ENCODE measurements at places on chromosomes 5 and 9.
A peak's percentile ranks its signal among the peaks of the same experiment; 100 is the strongest.

DNA sequence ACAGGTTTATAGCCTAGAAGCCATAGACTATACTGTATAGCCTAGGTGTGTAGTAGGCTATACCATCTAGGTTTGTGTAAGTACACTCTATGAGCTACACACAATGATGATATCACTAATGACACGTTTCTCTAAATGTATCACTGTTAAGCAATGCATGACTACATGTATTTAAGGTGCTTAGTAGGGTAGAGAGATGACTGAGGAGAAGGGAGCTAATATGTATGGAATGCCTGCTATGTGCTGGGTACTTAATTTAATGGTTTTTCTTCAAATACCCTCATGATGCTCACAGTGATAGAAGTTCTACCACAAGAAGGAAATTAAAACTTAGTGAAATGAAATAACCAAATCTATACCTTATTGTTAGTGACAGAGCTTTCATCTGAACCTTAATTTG, 1785.5 kb downstream of the EFNA5 start:
- no peak for DNase-seq

DNA sequence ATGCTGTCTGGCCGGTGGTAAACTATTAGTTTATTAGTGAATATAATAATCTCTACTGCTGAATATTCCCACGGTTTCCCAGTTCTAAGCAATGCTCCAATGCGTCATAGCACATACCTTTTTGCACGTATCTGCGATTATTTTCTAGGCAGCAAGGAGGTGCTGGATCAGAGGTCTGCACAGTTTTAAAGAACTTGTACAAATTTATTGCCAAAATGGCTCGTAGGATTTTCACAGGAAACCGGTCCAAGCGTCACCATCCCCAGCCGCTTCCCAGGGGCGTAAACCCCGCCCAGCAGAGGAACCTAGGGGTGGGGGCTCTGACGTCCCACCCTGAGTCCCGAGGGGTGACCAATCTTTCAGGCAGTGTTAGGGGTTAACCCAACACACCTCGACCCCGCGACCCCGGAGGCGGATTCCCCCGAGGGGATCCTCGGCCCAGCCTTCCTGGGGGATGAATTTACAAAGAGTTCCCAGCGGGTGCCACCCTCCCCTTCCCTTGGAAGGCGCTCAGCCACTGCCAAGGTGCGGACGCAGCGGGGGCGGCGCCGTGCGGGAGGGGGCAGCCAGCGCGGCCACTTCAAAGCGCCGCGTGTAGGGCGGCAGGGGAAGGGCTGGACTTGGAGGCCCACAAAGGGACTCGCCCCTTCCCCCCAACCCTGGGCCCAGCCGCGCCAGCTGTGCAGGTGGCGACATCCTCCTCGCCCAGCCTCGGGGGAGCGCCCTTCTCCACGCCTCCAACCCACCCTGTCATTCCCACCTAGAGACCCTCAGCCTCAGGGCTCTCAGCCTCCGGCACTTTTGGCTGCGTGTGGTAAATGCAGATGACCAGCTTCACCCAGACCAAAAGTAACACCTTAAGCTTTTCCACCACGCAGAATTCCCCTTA, 43.5 kb upstream of the TCF7 start:
- DNase-seq: no peak

GRCh38 chr5:133464013-133464412, 148.3 kb downstream of the FSTL4 start:
- DNase-seq: no peak

GRCh38 chr5:159210210-159210661, 883 bp upstream of the RNF145 start:
- DNase-seq: no peak

DNA sequence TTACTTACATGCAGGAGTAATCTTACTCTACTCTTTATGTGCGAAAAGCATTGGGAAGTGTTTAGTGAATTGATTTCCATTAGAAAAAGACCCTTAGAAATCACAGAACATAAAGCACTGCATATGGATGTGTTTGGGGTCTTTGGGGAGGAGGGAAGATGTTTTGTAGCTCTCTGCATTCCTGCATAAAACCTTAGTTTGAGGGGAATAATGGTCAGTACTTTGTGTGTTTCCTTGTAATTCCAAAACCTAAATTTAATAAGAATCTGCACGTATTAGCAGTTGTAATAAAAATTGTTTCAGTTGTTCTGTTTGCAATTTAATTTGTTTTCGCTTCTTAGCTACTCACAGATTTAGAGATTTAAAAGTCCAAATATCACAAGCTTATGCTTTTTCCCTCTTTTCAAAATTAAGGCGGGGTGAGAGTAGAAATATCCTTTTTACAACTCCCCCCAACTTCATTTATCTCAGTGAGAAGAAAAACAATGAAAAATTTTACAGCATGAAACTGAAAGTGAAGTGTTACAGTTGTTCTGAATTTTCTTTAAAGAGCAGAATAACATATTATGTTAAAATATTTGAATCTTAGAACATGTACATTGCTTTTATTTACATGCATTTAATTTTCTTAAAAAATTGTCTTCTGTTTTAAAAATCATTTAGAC, 143.8 kb downstream of the SMARCA2 start:
- no peak for DNase-seq

DNA sequence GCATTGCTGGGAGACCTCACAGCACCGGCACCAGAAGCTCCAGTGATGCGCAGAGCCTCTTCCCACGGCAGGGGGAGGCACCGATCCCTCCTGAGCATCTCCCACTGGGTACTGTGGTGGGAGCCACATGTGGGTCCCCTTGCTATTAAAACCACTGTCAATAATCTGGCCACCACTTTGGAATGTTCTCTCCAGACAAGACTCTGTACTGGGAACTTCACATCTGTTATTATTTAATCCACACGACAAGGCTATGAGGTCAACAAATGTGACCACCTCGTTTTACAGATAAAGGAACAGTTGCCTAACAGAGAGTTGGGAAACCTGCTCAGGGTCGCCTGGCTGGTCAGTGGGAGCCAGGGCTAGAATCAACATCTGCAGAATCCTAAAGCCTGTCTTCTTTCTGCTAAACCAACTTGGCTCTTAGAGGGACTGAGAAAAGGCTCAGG, 72.7 kb downstream of the EPB41L4B start:
- DNase-seq: no peak

DNA sequence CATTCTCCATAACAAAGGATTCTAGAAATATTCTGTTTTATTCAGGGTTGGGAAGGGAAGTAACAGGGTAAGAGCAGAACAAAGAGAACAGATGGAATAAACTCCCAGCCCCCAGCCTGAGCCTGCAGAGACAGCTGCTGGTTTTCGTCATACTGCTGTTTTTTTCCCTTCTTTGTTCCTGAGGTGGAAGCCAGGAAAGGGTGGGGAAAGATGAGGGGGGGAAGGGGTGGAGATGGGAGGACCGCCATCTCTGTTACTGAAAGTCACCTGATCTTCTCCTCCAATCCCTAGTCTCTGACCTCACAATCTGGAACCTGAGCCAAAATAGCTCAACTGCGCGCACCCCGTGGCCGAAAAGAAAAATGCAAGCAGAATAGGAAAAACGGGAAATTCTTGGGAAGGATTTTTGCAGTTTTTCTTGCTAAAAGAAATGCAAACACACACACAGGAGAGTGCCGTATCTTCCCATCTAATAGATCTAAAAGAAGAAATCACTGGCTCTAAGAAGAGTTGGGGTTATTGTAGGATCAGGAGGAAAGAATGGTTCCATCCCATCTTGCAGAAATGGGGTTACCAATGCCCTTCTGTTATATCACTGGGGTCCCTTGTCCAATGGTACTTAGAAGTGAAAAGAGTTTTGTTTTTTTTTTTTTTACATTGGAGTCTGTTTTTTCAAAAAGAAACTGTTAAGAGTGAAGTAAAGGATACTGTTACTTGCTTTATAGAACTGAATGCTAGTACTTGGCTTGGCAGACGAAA, 57.9 kb downstream of the DIAPH1 start:
- no peak for DNase-seq

GRCh38 chr5:119321569-119322311, 34.1 kb upstream of the TNFAIP8 start:
- DNase-seq: no peak

DNA sequence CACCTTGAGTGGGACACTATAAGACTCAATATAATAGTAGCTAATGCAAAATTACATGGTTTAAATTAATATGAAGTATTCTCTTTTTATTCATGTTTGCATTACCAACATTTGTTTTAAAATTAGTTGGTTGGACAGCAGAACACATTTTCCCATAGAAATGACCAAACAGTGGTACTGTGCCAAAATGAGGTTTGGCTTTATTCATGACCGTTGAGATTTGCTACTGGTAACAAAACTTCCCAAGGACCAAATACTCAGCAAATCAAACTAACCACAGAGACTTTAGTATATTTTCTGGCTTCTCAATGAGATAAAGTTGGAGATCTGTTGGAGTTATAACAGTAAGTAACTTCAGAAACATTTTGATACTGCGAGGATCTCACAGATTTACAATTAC, 637.8 kb upstream of the MEF2C start:
- DNase-seq: no peak

GRCh38 chr5:16980983-16981382, 44.9 kb upstream of the MYO10 start:
- DNase-seq: no peak

- no peak for DNase-seq
Observed at GRCh38 chr5:26622947-26623346, 415.4 kb downstream of the CDH9 start.

DNA sequence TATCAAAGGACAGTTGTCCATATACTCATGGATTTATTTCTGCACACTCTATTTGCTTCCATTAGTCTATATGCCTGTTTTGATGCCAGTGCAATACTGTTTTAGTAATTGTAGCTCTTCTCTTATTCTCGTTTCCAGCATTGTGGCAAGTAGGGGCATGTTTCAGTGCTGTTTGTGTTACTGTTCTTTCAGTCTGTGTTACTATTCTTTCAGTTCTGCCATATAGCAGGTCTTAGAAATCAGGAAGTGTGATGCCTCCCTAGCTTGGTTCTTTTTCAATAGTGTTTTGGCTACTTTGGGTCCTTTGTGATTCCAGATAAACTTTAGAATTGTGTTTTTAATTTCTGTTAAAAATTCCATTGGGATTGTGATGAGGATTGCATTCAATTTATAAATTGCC, 180.5 kb upstream of the PTPRD start:
- DNase-seq: no peak

- no peak for DNase-seq
Observed at GRCh38 chr9:95836072-95836471, 39.4 kb upstream of the ERCC6L2 start.

GRCh38 chr5:150000256-150000989, at the start of the genes HMGXB3 and TIGD6:
Gene HMGXB3, plus strand, starts transcription at chr5:150000739. Its CDS starts 4,114 bp downstream, at chr5:150004853.
Gene TIGD6, minus strand, starts transcription at chr5:150000654. Its CDS starts 4,306 bp downstream, at chr5:149996348.
- DNase-seq: peak; percentile 61

GRCh38 chr9:106535439-106535838, 327.5 kb upstream of the ZNF462 start:
- no peak for DNase-seq

DNA sequence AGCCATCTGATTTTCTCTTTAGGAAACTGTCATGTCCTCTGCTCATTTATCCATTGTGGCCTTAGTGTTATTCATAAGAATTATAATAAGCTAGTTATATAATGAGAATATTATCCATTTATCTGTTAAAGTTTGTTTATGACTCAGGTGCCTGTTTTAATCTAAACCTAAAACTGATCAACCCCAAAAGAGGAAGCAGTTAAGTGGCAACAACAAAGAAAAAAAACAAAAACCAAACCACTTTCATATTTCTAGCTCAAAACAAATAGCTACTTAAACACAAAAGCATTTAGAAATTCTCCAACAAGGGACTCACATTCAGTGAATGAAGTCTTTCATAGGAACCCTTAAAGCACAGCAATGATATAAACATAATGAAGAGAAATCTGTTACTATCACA, 116.4 kb downstream of the APBA1 start:
- DNase-seq: no peak

- DNase-seq: no peak
Observed at GRCh38 chr9:132985071-132985350, 6.5 kb downstream of the GFI1B start.

- DNase-seq: peak; percentile 8
Observed at GRCh38 chr5:32138839-32139493, 35.2 kb downstream of the GOLPH3 start.

DNA sequence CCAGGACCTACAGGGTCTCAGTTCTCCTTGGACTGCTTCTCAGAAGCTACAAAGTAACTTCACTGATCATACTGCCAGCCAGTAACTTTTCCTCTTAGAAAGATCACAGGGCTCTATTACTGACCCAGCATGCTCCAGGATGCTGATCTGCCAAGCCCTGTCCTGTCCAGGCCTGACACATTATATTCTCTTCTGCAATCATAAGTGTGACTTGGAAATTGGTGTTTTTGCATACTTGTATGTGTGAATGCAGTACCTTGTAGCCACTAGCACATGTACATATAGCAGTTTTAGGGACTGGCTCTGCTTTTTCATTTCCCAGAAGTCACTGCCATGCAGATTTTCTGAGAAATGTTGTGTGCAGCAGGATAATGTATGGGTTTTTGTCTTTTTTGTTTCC, 40.1 kb upstream of the CCNH start:
- no peak for DNase-seq

DNA sequence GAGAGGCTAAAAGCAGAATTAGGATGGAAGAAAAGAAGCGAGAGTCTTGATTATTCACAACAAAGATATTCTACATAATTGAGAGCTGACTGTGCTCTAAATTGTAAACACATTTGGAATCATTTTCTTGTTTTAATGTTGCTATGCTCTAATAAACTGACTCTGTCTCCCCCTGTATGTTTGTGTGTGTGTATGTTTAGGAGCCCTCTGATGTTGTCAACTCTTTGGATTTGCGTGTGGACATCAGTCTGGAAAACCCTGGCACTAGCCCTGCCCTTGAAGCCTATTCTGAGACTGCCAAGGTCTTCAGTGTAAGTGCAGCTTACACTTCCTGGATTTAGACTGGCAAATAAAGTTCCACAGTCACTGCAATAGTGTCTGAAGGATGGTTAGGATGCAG, 37.8 kb downstream of the MOCS2 start:
- DNase-seq: no peak

DNA sequence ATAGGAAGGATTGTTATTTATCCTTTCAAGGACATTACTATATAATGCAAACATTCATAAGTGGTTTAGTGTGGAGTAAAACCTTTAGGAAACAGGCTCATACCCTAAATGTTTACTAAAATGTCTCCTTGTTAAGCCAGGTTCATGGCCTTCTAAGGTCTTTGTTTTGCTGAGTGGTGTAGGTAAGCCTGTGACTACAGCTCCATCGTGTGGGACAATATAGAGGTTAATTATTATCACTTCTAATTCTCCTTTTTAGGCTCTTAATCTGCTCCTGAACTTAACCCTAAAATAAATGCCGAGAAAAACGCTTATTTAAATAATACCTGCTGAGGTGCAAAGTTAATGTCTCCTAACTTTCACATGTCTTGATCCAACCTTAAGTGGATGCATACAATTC, 43.8 kb downstream of the SPINK5 start:
- DNase-seq: no peak

DNA sequence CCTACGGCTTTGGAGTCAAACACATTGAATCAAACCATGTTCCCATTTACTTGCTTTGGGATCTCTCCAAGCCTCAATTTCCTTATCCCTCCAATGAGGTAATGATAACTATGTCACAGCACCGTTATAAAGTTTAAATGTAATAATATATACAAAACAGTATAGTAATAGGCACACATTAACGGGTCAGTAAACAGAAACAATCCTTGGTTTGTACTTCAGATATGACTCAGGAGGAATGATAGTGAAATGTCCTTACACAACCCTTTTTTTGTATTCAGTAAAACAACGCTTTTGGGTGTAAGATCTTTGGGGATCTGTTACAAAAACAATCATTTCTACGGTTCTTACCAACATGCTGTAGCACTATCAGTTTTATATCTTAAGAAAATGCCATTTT, 178.5 kb upstream of the GNA14 start:
- no peak for DNase-seq

All from activated CD8-positive, alpha-beta memory T cell treated with anti-CD3 and anti-CD28 coated beads for 1 hour (primary cell).